Activated CD4-positive, alpha-beta T cell treated with anti-CD3 and anti-CD28 coated beads for 4 hours (primary cell): ENCODE measurements at places on chromosomes 12 and 14.

GRCh38 chr14:68507544-68508081, 285.3 kb downstream of the ZFP36L1 start:
- peak; percentile 45 for DNase-seq

DNA sequence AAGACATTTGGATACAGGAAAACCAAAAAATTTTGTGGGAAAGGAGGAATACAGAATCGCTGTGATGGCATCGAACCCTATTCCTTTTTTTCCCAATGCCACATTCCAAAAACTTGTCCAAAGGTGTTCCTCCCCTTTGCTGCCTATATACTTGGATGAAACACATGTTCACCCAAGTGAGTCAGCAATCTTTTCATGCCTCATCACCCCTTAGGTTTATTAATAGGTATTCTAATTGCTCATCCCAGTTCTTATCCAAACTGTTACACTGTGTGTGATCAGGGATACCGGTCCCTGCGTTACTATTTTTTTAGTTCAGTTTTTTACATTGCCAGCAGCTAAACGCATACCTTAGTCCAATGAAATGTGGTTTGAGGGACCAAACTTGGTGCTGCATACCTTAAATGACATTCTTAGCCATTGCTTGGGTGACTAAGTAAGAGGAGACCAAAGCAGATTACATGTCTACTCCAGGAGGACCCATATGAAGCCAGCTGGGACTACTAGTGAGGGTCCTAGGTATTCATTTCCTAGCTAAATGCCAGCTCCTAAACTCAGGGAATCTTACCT, 20.6 kb upstream of the ST8SIA1 start:
- DNase-seq = no peak

GRCh38 chr12:131375972-131376345, 334.9 kb upstream of the SFSWAP start:
- no peak for DNase-seq

DNA sequence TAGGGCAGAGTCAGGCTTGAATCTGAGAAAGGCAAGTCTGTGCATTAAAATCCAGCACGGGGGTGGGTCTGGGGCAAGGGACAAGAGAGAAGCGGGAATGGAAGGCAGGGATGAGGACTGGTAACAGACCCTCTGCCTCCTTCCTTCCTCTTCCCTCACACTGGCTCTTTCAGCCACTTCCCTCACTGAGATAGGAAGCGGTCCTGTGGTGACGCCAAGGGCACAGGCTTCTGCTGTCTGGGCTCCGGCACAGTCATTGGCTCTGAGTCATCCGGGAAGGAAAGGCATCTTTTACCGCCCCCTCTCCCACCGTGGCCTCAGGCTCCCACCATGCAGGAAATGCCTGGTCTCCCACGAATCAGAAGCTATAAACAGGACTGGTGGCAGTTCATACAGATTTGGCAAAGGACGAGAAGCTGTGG, 70.2 kb downstream of the ETV6 start:
- DNase-seq = peak; percentile 46

GRCh38 chr12:40691913-40692764, at the start of gene CNTN1:
Gene CNTN1 (plus strand): TSS chr12:40692439.
- no peak for DNase-seq
